Stimulated activated CD4-positive, alpha-beta T cell treated with anti-CD3 and anti-CD28 coated beads, Interleukin-4, amount 100 ng/mL, for 1 hour (primary cell): ENCODE measurements at places on chromosomes 1 and 21.

GRCh38 chr1:157691285-157691920 lies 9.2 kb downstream of the FCRL3 start:
- DNase-seq = no peak

DNA sequence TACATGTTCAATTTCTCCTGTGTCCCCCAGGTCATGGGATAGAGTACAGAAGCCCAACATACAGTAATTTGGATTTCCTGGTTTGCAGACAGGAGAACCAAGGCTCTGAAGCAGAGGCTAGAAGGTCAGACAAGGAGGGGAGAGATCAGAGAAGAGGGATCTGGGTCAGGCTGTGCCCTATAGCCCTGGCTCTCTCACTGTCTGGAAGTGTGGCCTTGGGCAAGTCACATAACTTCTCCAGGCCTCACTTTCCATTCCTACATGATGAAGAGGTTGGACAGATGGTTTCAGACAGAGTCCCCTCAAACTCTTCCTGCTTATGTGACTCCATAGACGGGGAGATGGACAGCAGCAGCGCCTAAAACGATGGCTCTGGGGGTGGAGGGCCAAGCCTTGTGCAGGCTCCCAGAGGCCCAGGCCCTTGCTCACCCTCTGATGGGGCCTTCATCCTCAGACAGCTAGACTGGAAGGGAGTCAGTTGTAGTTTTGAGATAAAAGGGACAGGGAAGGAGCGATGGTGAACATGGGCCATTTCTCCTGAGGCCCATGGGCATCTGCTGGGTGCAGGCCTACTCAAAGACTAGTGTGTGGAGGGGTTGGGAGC lies 2.9 kb downstream of the TRIM62 start:
- no peak for DNase-seq

DNA sequence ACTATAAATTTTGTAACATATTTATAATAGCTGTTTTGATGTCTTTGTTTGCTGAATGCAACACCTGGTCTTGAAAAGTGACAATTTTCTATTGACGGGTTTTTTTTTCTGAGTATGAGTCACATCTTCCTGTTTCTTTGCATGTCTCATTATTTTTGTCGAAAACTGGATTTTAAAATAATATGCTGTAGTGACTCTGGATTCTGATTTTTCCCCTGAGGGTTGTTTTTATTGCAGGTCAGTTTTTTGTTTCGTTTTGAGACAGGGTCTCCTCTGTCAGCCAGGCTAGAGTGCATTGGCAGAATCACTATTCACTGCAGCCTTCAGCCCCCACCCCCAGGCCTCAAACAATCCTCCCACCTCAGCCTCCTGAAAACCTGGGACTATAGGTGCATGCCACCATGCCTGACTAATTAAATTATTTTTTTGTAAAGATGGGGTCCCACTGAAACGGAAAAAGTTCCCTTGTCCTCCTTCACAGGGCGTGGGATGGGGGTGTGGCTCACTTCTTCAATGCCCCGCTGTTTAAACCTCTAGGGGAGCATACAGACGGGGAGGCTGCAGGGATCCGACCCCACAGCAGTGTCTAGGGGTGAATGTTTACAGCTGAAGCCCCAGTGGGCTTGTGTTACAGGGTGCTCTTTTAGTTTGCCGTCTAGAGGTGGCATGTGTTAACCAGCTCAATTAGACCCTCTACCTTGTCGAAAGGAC lies 11.3 kb upstream of the PPIE start:
- DNase-seq = no peak

GRCh38 chr1:8595941-8596340 lies 221.5 kb downstream of the RERE start:
- DNase-seq = no peak

- DNase-seq = no peak
These were observed 64.1 kb downstream of the ACTL8 start for GRCh38 chr1:17819129-17819802.

DNA sequence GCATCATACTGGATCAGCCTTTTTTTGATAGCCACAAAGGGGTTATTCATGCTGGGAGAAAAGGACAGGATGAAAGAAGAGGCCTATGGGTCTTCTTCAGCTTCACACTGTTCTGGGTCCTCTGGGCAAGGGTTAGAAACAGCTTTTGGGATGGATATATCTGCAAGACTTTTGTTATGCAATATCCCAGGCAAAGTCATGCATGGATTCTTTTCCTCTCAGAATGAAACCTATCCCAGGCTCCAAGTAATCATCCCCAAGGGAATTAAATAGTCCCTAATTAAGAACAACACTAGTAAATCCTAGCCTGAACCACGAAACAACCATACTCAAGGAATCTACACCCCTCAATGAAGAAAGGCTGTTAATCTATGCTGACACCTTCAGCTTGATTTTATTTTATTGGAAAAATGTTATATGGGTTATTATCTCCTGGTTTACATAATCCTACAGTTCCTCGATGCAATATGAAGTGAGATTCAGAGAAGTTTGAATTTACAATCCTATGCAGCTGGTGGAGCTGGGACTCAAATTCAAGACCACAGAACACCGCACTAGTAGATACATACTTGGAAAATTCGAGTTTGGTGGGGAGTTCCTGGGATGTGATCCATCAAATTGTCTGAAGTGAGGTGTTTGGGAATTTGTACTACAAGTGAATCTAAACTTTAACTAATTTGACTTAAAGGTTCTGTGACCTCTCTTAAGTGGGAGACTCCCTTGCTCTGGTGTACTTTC lies 338.6 kb downstream of the TBX15 start:
- no peak for DNase-seq

DNA sequence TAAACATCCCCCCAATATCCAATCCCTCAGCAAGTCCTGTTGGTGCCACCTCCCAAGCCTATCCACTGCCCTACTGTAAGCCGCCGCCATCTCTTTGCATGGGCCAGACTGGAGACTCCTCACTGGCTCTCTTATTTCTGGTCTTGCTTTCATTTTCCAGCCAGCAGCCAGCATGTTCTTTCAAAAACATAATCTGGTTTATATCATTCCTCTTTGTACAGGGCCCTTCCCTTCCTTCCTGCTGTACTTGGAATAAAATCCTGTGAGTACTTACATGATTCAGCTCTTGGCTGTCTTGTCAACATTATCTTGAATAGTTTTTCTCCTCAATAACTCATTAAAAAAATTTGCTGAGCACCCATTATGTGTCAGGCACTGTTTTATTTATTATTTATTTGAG lies 28.2 kb downstream of the TLR5 start:
- DNase-seq = no peak

DNA sequence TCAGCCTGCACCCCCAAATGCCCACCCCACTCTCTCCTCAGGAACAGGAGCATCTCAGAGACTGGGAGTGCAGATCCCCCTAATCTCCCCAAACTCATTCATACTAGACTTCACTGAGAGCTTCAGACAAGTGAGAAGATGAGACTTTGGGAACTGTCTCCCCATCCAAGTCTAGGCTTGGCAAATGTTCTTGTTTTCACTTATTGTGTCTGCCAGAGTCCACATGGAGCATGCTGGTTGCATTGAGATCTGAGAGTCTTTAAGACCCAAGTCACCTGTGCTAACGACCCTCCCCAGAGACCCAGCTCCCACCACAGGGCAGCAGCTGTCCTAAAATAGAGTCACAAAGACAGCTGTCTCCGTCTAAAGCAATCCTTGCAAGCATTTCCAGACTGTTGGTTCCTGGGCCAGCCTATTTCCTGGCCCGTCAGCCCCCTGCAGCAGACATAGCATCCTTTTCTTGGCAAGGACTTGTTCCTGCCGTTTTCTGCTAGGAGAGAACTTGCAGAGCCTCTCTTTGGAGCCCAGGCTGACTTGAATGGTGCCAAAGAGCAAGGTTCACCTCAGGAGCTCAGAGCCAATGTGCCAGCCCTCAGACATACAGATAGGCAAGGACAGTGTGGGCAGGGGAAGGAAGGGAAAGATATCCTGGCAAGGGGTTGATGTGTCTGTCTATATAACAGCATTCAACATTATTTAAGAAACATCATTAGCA lies 1.9 kb upstream of the CNTN2 start:
- no peak for DNase-seq

GRCh38 chr1:183832459-183832858 lies 27.5 kb downstream of the RGL1 start:
- DNase-seq = no peak

DNA sequence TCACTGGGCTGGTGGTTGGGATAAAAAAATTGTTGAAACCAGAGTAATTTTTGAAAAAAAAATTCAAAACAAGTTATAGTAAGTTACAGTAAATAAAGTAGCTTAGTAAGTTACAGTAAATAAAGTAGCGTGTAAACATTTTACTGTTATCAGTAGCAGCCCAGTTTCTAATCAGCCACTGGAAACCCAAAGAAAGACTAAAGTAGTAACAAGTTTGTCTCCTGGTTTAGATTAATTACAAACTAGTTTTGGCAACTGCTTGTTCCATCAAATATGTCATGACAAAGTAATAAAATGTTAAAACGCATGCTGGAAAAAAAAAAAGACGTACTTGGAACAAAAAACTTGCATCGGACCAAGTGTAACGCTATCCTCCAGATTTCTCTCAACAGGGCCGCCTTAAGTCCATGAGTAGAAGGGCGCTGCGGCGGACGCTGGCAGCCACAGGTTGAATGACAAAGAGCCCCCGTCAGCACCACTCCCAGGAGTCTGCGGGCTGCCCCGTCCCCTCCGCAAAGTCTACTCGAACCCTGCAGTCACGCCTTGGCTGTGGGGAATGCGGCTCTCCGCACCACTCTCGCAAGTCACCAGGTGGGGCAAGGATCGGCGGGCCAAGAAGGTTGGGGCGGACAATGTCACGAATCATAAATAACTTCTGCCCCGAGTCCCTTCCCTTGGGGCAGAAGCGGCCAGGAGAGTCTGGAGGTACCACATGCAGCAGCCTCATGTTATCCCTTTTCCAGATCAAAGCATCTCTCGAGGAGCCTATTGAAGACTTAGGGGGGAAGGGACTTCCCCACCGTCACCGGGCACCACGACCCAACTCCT lies 837 bp downstream of the SLC16A1 start:
- DNase-seq = peak; percentile 60

- DNase-seq = no peak
These were observed 56.7 kb upstream of the LAPTM5 start for GRCh38 chr1:30814292-30814691.

- DNase-seq = peak; percentile 84
These were observed at the start of gene TNFRSF9 for GRCh38 chr1:7940745-7941436. Gene TNFRSF9, minus strand, starts transcription at chr1:7940839. Its CDS starts 845 bp downstream, at chr1:7939994.

GRCh38 chr1:51520700-51521248 lies 1.7 kb upstream of the EPS15 start:
- DNase-seq = no peak

DNA sequence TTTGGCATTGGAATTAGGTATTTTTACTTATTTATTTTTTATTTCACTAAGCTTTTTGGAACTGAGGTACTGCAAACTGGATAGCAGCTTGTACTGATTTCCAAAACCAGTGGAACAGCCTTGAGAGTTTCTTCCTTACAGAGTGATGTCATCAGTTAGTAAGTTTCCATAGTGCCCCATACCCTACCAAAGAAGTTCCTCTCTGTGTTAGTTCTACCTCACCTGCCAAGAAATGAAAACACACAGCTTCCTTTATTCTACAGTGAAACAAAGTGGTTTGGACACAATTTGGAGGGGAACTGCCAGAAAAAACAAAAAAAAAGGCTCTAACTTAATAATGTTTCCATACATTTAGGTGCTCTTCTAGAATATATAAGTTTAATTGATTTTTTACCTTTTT lies 430.9 kb upstream of the ADGRL2 start:
- no peak for DNase-seq

DNA sequence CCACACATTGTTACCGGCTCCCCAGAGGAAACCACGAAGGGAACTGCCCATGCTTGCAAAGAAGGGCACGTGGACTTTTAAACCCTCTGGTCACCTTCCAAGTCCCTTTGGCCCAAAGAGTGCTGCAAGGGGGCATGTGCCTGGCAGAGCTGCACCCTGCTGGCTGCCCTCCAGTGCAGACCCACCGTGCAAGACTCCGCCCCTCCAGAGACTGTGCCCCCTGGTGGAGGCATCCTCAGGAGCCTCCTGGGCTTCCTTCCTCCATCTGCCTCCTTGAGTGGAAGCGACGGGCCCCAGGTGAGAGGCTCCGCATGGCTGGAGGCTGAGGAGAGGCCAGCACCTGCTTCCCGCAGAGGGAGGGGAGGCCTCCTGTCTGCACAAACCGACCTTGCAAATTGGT lies 100.6 kb downstream of the CRYAA start:
- DNase-seq = peak; percentile 36

DNA sequence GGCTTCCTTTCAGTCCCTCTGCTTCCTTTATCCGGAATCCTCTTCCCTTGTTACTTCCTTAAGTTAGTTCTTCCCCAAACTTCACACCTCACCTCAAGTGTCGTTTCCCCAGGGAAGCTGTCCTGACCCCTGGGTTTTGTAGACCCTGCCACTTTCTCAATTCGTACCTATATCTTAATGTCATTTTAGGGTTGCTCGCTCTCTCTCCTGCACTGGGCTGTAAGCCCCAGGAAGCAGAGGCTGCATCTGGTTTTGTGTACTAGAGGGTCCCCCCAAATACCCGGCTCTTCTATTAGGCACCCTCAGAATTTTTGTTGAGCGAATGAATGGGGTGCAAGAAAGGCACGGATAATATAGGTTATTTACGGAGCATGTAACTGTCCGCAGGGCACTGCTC lies 603 bp upstream of the OPRD1 start:
- DNase-seq = no peak

DNA sequence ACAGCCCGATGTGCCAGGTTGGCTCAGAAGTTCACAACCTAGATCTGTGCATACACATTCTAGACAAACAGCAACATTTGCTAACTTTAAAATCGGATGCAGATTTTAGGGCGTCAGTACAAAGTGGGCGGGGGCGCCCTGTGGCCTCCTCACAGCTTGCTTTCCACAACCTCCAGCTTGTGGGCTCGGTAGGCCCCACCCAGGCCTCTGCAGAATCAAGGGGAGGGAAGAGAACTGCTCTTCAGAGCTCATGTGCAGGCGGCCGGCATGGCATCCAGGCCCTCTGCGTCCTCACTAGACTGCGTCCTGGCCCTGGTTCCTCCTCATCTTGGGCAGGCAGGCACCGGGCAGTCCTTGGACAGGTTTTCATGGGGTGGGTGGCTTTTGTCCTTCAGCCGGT lies 59.3 kb downstream of the AJAP1 start:
- DNase-seq = no peak
